ENCODE measurements at places on chromosomes 16 and 17.
A peak's percentile ranks its signal among the peaks of the same experiment; 100 is the strongest.

DNA sequence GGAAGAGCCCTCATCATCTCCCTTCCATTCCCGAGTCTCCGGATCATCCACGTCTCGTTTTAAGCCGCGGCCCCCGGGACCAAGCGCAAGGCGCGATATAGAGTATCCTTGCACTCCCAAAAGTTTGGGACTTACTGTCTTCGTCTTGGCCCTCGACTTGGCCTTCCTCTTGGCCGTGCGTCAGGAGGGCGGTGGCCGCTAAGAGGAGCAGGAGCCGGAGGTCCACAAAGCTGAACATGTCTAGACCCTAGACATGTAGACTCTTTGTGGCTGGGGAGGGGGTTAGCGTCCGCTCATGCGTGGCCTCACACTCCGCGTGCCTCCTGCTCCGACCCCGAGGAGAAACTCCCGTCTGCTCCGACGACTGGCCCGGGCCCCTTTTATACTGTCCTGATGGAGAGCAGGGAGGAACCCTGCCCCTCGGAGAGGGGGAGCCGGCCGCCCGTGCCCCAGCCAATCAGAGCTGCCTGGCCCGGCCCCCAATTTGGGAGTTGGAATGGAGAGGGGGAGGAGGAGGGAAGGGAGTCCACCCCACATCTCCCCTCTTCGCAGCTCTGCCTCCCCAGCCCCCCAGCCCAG is at the start of gene COL1A1:
COL1A1 (minus strand) TSS at position 356 of the 579 bp plus-strand sequence; CDS start at position 238, 118 bp downstream.
- peak; percentile 83 for DNase-seq

DNA sequence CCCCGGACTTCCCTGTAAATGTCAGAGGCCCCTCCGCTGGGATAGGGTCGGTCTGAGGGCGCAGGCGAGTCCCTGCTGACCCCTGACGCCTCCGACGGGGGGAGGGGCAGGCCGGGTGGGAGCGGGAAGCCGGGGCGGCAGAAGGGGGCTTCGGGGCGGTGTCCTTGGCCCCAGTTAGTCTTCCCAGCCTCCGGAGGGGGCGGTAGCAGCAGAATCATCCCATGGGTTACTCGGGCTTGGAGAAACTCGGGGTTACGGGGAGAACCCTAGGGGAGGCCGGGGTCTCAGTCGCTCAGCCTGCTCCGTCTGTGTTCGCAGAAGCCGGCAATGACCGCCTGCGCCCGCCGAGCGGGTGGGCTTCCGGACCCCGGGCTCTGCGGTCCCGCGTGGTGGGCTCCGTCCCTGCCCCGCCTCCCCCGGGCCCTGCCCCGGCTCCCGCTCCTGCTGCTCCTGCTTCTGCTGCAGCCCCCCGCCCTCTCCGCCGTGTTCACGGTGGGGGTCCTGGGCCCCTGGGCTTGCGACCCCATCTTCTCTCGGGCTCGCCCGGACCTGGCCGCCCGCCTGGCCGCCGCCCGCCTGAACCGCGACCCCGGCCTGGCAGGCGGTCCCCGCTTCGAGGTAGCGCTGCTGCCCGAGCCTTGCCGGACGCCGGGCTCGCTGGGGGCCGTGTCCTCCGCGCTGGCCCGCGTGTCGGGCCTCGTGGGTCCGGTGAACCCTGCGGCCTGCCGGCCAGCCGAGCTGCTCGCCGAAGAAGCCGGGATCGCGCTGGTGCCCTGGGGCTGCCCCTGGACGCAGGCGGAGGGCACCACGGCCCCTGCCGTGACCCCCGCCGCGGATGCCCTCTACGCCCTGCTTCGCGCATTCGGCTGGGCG is 542 bp downstream of the GUCY2D start:
- no peak for DNase-seq

DNA sequence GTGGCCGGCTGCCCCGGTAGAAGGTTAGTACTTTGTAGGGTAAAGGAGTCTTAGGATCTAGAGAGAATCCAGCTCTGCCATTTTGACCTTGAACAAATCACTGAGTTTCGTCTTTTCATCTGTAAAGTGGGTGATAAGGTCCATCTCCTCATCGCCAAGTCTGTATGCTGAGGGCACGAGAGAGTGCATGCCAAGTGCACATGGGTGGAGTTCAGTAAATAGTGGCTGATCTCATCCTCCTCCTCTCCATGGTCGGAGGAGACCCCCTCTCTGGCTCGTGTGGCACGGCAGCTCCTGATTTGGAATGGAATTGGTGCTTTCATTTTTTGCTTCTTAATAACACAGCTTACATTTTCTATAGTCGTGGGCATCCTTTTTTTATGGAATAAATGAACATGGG is 30.7 kb downstream of the MYH3 start:
- DNase-seq, result no peak

DNA sequence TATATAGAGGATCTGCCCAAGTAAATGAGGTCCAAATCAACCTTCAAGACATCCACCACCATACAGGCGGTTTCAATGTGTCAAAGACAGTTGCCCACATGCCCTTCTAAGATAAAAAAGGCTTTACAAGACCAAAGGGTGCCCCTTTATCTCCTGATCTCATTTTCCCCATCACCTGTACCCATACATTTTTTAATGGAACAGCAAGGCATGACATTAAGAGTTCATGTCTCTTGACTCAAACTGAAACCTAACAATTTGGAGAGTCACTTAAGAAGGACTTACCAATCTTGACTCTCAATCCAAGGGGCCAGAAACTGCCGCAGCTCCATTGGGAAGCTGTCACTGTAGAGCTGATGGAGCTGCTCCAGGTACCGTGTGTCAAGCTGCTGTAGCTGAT is 40.1 kb downstream of the STAT3 start:
- no peak for DNase-seq

DNA sequence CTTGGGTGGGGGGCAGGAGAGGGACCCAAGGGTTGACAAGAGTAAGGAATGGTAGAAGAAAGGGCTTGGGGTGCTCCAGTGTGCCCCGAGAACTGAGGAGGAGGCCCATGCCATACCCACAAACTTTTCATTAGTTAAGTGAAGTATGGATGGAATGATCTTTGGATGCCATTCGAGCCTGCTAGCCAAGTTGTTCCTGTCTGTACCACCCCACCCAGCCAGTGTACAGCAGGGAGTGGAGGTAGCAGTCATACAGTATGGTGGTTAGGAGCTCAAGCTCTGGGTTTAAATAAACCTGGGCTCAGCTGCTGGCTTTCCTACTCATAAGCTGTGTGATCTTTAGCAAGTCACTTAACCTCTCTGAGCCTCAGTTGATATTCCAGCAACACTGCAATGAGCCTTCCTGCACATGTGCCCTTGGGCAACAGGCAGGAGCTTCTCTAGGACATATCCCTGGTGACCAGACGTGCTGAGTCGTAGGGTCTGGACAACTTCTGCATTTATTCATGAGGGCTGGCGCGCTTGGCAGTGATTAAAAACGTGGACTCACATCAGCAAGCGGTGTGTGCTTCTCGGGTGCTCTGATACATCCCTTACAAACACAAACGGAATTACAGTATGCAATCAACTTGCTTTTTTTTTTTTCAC is 22.9 kb downstream of the ITPRIPL2 start:
- no peak for DNase-seq

DNA sequence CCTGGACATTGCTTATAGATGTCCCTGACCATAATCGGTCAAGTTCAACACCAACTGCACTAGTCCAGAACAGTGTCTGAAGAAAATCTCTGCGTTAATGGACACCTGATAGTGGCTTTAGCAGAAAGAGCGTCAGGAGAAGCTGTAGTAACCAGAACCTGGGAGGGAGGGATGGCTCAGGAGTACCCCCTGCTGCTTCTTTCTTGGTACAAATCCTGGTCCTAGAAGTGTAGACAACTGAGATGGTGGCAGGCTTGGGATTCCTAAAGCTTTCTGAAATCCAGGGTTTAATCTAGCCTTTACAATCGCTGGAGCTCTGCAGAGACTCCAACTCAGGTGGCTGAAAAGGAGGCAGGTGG is 5.4 kb downstream of the MAP3K14 start:
- no peak for DNase-seq

- DNase-seq, result no peak
These were observed 133.9 kb downstream of the PARN start for GRCh38 chr16:14496047-14496770.

DNA sequence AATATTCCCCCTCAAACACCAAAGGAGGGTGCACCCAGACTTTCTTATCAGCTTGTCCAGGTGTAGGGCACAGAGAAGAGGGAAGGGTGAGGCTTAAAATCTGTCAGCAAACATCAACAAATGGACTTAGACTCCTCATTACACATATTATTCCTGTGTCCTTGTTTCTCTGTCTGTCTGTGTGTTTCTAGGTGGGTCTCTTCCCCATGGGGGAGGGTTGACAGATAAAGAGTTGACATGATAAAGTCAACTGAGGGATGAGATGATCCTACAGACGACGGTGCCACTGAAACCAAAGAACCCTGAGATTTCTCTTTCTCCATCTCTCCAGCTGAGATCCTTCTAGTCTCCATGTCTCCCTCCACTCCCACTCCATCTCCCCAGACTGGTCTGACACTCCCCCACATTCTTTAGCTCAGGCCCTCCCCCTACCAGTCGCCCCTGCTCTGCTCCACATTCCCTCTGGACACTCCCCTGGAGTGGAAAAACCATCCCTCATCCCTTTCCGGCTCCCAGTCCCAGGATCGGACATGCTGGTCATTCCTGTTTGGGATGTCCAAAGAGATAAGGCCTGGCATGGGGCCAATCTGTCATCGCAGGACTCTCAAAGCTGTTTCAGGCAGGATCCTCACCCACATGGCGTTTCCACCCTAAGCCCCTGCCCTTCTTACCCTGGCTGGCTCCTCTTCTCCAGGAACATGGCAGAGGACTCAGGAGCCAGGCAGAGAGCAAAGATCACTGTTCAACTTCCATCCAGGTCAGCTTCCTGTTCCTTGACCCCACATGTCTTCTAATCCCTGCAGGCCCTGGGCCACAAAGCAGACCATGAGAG is 2.9 kb upstream of the ITGA3 start:
- DNase-seq, result no peak

- DNase-seq, result no peak
These were observed 435.8 kb downstream of the KCNJ18 start for GRCh38 chr17:22128171-22128570.

DNA sequence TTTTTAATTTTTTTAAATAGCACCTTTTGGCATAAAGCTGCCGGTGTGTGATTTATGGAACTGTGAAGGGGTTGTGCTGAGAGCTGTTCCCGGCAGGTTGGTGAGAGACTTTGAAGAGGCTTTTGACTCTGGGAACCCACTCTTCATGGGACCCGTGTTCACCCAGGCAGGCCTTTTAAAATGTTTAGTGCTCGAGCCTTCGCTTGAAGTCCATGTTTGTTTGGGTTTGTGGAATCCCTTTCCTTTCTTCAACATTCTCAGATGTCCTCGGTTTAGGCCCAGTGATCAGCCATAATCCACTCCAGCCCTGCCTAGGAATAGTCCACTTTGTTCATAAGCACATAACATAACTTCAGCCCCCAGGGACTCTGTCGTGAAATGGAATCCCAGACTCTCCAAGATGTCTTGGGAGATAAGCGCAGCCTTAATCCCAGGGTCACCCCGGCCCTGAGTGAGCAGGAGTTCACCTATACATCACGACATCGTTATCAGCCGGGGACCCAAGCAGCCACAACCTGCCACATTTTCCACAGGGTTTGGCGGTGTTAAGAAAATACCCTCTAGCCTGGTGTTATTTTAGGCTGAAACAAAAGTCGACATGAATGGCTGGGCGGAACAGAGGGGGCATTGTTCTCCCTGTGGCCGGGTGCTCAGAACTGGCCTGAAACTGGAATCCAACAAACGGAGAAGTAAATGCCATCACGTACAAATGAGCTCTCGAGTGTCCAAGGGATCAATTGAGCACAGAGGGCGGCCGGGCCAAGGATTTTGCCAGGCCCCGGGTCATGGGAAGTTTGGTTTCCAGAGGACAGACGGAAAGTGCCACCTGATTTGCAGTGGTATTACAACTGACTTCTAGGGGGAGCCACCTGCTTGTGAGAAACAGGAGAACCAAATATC is 145.7 kb upstream of the IRX3 start:
- DNase-seq, result no peak

DNA sequence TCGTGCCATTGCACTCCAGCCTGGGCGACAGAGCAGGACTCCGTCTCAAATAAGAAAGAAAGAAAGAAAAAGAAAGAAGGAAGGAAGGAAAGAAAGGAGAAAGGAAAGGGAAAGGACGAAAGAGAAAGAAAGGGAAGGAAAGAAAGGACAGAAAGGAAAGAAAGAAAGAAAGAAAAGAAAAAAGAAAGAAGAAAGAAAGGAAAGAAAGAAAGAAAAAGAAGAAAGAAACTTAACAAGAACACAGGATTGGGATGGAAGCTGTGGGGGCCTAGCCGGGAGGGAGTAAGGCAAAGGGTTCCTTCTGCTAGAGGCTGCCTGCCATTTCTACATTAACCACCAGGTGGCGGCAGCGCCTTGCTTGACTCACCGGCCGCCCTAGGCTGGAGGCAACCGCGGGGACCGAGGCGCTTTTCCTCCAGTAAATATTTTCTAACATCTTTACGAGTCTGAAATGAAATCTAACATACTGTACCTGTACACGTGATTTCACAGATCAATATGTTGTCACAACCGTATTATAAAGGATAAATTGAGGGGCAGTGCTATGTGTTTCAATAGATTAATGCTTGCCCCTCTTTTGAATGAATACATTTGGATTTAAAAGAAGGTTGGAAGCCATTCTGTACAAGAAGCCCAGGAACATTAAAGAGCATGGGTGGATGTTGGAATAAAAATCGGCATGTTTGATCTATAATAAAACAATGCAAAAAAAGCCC is 6.1 kb downstream of the GJD3 start:
- DNase-seq, result no peak

- no peak for DNase-seq
These were observed 39.4 kb downstream of the XPO6 start for GRCh38 chr16:28172336-28172735.

GRCh38 chr17:41967141-41967920 is 736 bp downstream of the CNP start:
- DNase-seq, result no peak

- DNase-seq, result no peak
These were observed 716 bp downstream of the TMEM94 start for GRCh38 chr17:75457047-75457654.

DNA sequence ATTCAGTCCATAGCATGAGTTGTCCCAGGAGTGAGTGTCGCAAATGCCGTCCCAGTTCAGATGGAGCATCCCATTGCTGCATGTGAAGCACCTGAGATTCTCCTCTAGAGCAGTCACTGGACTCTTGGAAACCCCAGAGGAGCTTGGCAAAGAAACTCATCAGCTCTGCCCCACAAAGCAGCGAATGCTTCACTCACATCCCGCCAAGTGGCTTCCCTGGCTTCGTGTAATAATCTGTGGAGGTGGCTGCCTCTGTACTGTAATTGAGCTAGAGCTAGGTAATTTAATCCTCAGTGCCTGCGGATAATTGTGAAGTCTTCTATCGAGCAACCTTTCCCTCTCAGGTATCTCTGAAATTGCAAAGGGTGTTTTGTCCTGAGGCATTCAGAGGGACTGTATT is 107.1 kb downstream of the SNX29 start:
- DNase-seq, result no peak

Measured in HS-27A (cell line).